CD4-positive, alpha-beta T cell treated with Interleukin-21 for 1 hour (primary cell): ENCODE measurements at places on chromosomes 6 and 20.

- peak; percentile 28 for DNase-seq
Measured at GRCh38 chr20:41428285-41428684, 61.7 kb upstream of the EMILIN3 start.

GRCh38 chr6:21749754-21750153 lies 156.2 kb downstream of the SOX4 start:
- no peak for DNase-seq

- DNase-seq: no peak
Measured at GRCh38 chr6:140354296-140354695, 979.8 kb upstream of the CITED2 start.

- DNase-seq: no peak
Measured at GRCh38 chr6:159627939-159628338, 65.1 kb downstream of the SOD2 start.

- no peak for DNase-seq
Measured at GRCh38 chr20:9422321-9423057, 91.9 kb upstream of the LAMP5 start.

GRCh38 chr6:99119109-99120031 lies 171.6 kb upstream of the FBXL4 start:
- peak; percentile 39 for DNase-seq

- no peak for DNase-seq
Measured at GRCh38 chr6:106490974-106491373, 130.5 kb downstream of the CRYBG1 start.

DNA sequence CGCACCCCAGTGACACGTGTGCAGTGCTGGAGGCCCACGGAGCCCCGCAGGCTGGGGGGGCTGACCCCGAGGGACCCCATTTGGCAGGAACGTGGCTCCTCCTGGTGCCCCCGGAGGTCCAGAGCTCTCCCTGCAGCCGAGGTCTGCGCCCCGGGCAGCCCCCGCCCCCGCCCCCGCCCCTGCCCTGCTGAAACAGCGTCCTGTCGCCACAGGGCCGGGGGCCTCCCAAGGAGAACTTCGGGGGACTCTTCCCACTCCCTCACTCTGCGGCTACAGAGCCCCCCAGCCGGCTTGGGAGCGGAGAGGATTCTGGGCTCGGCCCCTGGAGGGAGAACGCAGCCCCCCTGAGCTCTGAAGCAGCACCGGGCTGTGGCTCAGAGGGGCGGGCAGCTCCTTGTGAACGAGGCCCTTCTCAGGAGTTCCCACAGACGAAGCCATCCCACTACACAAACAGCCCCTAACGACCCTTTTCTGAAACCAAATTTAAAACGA lies 115.2 kb downstream of the DLL1 start:
- DNase-seq: no peak

GRCh38 chr20:63692436-63693082 lies 3.9 kb upstream of the TNFRSF6B start:
- no peak for DNase-seq

GRCh38 chr20:61308477-61308774 lies 56.4 kb downstream of the CDH4 start:
- no peak for DNase-seq

DNA sequence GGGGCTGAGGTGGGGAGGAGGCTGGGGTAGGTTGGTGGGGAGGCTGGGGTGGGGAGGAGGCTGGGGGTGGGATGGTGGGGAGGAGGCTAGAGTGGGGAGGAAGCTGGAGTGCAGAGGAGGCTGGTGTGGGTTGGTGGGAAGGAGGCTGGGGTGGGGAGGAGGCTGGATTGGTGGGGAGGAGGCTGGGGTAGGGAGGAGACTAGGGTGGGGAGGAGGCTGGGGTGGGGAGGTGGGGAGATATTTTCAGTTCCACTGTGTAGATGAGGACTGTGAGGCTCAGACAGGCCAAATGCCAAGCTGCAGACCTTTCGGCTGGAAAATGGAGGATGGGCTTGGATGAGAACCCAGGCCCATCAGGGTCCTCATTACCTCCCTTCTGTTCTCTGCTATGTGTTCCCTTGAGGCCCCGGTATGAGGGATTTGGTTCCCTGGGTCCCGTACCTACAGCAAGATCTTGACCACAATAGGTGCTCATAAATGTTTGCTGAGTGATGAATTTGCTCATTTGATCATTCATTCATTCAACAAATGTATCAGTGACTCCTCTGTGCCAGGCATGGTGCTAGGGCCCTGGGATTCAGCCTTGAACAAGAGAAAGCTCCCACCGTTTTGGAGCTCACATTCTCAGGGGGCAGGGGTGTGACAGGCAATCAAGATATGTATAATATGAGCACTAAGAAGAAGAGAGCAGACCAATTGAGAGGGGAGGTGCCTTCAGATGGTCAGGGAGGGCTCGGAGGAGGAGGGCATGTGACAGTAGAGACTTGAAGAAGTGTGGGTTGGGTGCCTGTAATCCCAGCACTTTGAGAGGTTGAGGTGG lies 36.1 kb upstream of the NOL4L start:
- DNase-seq: no peak

DNA sequence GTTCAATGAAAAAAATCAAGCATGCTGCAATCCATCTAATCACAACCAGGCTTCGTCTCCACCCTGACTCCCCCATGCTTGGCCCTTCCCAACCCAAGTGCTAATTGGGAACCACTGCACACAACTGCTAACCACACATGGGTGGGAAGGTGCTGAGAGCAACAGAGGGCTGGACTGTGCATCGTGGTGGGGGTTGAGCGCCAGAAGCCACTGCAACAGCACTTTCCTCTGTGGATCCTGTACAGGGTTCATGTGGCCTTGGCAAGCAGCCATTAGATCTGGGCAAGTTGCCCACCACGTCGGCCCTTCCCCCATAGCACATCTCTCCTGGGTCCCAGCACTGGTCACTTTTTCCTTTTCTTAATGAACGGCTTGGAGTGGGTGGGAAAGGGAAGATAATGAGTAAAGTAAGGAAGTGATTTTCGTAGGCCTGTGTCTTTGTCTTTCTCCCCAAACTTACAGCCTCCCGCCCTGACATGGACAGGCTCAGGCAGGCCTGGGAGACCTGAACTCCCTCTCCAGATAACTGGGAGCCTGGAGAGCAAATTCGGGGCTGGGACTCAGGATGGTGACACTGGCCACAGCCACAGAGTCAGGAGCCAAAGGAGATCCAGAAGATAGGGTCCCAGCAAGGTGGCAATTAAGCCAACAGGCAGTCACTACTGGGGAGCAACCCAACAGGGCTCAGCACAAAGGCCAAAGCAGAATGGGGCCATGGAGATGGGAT lies 34.4 kb upstream of the MRPS10 start:
- DNase-seq: no peak

DNA sequence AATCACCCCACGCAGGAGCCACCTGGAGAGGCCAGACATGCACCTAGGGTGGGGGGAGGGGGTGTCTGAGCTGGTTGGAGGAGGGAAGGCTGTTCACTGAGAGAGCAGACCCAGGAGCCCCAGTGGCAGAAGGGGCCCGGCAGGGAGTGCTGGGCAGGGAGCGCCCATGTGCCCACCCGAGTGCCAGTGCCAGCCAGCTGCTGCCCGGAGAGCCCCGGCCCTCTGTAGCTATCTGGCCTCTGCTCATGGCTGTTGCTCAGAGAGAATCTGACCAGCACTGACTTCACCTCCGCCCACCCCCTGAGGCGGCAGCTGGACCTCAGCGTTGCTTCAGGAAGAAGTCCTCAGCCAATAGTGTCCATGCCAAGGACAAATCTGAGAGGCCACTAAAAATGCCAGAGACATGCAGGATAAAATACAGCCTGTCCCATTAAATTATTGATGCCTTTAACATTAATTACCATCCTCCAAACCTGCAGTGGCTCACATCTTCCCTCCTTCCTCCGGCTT lies 22.8 kb downstream of the SLC17A9 start:
- no peak for DNase-seq

DNA sequence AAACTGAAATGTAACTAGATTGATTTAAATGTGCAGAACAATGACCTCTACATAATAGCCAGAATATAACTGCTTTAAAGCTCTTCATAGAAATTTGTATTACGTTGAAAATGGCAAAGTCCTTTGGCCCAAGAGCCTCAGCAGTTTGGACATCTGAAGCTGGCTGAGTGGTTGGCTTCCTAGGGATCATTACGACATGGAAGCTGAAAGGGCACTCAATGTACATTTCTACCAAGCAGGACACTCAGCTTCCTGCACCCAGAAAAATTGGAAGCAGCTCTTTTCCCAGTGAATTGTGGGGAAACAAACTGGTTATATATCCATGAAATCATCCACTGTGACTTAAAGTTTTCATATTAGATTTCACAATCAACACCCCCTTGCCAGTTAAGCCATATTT lies 40.2 kb upstream of the TNFRSF21 start:
- DNase-seq: no peak

DNA sequence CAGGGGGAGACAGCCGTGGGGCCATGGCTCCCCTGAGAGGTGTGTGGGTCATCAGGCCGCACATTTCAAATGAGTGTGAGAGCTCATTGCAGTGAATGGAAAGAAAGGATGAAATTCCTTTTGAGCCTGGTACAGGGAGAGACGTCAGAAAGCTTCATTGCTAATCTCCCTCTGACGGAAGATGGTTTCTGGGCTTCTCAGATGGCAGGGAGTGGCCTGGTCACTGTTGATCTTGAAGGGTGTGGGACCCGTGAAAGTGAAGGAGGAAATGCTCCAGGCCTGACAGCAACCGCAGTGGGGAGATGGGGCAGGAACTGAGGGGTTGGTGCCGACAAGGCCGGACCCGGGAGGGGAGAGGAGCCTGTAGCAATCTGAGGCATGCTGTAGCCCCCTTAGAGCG lies 127.4 kb downstream of the MYLK4 start:
- no peak for DNase-seq

DNA sequence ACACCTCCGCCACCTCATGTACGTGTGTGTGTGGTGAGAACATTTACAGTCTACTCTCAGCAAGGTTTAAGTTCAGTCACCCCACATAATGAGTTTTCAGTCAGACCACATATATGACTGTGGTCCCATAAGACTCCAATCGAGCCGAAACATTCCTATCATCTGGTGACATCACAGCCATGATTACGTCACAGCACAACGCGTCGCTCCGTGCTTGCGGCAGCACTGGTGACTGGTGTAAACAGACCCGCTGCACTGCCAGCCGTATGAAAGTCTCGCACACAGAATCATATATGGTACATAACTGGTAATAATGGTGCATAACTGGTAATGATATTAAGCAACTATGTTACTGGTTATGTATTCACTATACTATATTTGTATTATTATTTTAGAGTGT lies 150.7 kb downstream of the DLL1 start:
- no peak for DNase-seq

- peak; percentile 35 for DNase-seq
Measured at GRCh38 chr20:11891776-11892545, 25.7 kb upstream of the BTBD3 start.

DNA sequence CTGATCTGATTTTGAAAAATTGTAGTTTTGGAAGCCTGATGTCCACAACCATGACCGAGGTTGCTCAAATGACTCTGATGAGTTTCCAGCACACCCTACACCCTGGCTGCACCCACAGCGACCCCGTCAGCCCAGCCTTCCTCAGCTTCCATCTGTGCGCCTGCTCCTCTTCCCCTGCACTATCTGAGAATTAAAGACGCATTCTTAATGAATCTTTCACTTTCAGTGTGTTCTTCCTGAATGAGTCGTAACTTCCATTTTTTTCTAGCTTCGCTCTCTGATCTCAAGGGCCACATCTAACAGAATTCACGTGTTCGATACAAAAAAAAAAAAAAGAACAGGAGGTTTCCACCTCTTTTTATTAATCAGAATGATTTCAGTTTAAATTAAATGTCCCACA lies 21.3 kb upstream of the RREB1 start:
- DNase-seq: peak; percentile 55

DNA sequence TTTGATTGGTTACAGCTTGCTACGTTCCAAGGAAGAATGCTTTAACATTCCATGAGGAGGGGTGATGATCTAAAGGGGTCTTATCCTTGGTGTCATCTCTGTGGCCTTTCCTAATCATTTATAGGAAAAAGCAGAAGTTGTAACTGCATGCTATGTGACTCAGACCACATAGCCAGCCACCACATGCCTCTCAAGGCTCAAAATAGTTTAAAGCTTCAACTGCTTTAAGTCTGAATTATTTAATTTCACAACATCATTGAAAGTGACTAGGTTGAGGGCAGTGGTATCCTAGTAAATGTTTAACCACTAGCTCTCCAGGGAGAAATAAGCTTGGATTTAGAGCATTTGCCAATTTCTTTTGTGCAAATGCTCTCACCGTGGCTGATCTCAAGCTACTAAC lies 29.7 kb downstream of the MC3R start:
- DNase-seq: no peak

DNA sequence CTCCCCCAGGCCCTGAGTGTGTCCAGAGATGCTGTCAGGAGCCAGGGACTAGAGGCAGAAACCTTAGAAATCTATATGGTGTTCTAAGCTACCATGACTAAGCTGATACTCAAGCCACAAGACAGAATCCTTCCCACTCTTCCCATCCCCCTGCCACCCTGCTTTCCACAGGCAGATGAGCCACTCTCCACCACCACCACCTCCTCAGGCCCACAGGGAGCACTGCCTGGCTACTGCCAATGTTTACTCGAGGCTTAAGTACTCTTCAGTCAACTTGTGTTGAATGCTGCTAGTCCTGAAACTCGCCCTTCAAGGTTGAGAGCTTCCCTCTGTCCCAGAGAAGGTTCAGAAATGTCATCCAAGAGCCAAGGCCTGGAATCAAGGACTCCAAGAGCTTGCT lies 56.2 kb downstream of the CENPW start:
- DNase-seq: no peak

DNA sequence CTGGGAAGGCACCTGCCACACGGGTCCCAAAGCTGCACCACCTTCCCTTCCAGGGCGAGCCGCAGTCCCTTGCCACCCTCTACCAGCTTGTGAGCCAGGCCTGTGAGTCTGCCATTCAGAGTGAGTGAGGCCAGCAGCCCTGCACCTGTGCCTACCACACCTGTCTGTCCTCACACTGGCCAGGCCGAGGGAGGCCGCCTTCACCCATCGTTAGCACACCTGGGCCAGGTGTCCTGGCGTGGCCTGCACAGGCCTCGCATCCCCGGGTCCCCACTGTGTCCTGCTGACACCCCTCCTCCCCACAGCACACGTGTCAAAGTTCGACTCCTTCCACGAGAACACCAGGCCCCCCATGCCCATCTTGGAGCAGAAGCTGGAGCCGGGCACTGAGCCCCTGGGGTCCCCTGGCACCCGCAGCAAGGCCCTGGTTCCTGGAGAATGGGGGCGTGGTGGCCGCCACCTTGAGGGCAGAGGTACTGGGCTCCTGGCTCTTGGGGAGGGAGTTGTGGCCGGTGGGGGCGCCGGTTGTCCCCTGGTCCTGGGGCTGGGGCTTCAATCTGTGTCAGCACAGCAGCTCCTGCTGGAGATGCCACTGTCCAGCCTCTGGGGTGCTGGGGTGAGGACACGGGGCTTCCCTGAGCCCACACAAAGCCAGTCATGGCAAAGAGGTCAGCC lies 33.0 kb downstream of the CHRNA4 start:
- DNase-seq: no peak

DNA sequence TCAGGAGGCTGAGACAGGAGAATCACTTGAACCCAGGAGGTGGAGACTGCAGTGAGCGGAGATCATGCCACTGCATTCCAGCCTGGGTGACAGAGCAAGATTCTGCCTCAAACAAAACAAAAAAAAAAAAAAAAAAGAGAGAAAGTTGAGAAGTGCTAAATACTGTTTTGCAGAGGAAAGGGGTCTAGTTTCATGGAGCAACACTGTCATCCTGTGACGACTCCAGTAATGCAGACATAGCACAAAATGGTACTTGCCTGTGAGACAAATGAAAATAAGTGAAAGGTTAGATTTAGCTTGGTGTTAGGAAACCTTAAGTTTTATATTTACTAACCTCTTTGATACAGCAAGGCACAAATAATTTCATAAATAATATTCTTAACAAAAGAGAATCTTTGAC lies 29.7 kb downstream of the CEP162 start:
- no peak for DNase-seq

GRCh38 chr6:139990026-139990686 lies 615.7 kb upstream of the CITED2 start:
- no peak for DNase-seq

GRCh38 chr20:1119128-1119505 lies 715 bp downstream of the PSMF1 start:
- DNase-seq: no peak
